ENCODE measurements at places on chromosomes 16 and 17.

- DNase-seq: no peak
Observed at GRCh38 chr17:45334231-45334630, 17.4 kb upstream of the MAP3K14 start.

GRCh38 chr17:74292495-74292894, 18.5 kb downstream of the DNAI2 start:
- no peak for DNase-seq

DNA sequence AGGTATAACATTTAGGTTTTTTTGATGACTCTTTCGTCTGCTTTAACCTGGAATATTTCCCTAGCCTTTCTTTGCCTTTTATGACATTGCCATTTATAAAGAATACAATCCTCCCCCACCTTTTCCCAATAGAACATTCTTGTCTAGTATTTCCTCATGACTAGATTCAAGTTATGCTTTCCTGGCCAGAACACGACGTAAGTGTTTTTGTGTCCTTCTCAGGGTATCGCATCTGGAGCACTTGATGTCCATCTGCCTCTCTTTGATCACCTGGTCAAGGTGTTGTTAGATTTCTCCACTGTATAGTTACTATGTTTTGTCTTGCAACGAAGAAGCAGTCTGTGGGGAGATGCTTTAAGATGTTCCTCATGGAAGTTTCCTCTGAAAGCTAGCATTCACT, 87.4 kb downstream of the MSI2 start:
- DNase-seq: no peak

- no peak for DNase-seq
Observed at GRCh38 chr16:27499659-27500055, 50.1 kb downstream of the GTF3C1 start.

DNA sequence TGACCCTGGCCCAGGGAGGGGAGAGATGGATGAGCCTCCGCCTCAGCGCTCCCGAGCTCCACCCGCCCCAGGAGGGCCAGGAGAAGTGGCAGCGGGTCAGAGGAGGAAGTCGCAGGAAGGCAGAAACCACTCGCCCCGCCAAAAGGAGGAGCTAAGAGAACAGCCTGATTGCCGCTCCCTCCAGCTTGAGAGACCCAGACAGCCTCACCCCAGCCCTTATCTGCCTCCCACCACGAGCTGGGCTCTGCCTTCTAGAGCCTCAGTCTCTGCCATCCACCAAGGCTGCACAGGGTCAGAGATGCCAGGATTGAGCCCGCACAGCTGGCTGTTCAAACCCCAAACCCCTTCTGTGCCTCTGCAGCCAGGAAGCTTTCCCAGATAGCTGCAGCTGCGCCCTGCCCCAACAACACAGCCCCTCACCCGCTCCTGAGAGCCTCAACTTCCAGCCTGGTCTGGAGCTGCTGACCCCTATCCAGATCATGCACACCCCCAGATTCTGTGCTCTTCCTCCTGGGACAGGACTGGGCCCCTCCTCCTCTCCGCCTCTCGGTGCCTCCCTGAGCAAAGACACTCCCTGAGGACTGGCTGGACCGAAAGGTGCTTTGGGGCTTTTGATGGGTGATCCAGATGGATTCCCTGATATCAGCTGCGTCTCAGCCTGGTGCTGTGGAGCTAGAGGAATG, 1.0 kb upstream of the ATP2A3 start:
- DNase-seq: peak; percentile 23

- peak; percentile 46 for DNase-seq
Observed at GRCh38 chr17:34979650-34980352, 511 bp upstream of the LIG3 start.

DNA sequence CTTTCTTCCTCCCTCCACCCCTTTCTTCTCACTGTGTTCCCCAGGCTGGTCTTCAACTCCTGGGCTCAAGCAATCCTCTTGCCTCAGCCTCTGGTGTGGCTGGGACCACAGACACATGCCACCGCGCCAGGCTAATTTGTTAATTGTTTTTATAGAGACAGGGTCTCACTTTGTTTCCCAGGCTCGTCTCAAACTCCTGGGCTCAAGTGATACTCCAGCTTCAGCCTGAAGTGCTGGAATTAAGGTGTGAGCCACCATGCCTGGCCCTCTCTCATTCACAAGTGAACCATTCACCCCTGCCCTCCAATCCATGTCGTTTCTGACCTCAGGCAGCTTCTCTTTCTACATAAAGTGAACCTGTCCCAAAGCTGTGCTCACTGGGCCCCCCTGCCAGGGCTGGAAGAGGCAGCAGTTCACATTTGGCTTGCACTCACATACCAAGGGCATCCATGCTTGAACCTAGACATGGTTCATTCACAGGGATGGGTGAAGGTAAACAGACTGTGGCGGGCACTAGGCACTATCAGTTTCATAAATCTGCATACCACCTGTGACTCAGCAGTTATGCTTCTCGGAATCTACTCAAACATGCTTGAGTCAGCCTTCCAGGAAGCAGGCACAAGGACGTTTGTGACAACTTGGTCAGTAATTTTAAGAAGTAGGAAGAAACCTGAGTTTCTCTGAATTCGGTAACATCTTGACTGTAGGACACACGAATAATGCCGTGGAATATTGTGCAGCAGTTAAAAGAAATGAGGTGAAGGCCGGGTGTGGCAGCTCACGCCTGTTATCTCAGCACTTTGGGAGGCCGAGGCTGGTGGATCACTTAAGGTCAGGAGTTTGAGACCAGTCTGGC, 6.0 kb upstream of the RNF213 start:
- DNase-seq: peak; percentile 93

DNA sequence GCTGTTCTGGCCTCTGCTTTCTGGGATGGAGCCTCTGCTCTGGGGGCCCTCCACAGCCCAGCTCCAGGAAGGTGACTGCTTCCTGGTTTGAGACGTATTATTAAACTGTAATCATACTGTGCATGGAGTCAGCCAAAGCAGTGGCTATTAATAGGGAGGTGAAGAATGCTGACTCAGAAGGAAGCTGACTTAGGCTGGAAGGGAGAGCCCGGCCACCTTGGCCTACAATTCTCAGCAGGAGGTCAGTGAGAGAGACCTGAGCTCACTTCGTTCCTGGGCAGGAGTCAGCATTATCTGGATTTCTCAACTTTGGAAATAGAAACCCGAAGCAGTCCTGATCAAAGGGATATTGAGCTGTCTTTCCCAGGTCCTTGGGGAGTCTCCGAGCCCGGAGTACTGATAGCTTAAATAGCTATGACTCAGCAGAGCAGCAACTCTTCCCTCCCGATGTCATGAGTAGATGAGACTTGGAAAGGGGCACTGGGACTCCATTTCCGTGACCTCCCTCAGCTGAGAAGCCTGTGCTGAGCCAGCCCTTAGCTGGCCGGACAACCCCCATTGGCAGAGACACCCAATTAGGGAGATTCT, 91.8 kb downstream of the YPEL2 start:
- DNase-seq: peak; percentile 75

GRCh38 chr16:71721066-71721740, 3.3 kb downstream of the PHLPP2 start:
- no peak for DNase-seq

DNA sequence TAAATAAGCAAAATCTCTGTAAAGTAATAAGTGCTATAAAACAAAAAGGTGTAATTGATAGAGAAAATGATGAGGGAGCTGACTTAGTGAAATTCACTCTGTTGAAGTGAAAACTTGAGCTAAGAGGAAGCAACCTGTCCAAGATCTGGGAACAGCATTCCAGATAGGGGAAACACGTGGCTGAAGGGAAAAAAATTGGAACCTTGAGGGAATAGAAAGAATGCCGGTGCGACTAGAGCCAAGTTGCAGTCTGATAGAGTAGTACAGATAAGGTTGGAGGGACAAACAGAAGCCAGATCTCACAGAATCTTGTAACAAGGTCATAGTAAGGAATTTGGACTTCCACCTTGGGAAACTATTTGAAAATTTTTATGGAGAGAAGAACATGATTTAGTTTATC, 623 bp upstream of the DDX52 start:
- no peak for DNase-seq

GRCh38 chr17:57405491-57406072, 149.3 kb downstream of the MSI2 start:
- DNase-seq: no peak

DNA sequence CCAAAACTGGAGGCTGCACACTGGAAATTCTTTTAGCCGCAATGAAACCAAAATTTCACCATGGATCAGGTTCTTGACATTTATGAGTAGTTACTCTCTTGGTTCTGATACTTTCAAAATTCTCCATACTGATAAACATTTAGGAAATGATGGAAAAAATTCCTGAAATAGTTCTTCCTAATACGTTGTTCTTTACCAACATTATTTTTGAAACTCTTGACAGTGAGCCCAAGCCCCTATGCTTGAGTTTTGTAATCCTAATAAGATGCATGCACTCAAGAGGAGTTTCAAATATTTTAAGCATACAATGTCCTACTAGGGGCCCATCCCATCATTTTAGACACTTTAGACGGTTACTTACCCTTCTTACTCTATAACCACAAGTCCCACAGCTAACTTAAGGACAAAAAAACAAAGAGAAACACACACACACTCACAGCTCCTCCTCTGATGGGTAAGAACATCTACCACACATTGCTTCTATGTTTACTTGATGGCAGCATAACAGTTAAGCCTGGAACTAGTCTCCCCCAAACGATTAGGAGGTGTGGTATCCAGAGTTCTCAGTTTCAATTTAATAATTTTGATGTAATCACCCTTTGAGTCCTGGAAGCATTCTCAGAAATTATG, 3.7 kb downstream of the VEZF1 start:
- DNase-seq: peak; percentile 41

GRCh38 chr16:23595246-23595950, 718 bp downstream of the NDUFAB1 start:
- peak; percentile 12 for DNase-seq

DNA sequence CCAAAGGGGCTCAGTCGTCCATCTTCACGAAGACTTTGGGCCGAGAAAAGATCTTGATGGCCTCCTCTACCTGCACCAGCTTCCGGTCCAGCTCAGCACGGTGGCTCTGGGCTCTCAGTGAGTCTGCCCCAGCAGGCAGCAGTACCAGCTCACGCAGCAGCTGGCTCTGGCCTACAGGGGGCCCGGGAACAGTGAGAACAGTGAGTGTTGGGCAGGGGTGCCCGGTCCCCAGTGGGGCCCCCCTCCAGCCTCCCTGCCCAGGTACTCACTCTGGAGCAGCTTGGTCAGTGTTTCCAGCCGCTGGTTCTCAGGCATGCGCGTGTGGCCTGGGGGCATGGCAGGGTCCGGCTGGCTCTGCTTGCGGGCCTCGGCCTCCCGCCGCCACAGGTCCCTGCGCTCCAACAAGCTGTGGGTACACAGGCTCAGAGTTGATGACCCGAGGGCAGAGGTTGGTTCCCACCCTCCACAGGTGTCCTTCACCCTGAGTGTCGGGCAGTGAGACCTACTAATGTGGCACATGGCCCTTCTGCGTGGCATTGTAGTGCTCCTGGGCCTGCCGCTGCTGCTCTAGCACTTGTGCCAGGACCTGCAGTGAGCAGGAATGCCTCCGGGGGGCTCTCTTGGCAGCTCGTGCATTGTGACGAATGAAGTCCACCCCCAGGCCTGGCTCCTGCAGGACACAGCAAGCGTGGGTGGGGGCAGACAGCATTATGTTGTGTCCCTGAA, 2.6 kb downstream of the PARD6A start:
- no peak for DNase-seq

DNA sequence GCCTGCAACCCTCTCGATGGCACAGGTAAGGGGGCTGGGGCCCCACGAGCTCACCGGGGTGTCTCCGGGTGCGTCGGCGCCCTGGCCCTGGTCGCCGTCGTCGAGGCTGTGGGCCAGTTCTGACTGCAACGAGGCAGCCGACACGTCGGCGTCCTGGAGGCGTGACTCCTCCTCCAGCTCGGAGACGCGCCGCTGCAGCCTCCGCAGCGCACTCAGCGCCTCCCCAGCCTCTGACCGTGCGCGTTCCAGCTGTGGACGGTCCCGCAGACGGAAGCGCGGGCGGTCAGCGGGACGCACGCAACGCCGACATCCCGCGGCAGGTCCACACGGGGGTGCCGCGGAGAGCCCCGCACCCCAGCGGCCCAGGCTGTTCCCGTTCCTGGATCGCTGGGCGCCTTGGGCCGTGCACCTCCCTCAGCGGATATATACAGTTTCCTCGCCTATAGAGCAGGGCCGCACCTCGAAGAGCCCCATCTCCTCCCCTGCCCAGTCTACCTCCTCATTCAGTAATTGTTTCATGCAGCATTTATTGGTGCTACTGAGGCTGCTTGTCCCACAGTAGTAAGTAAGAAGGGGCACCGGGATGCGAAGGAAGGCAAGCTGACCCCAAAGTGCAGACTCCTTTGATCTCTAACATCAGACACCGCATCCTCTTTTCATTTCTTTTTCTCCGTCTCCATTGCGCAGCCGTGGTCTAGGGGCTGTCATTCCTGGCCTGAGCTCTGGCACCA, 5.8 kb downstream of the THOC6 start:
- peak; percentile 48 for DNase-seq
